Activated T-helper 17 cell treated with anti-CD3 and anti-CD28 coated beads, Interleukin-2, amount 50 U/mL, for 72 hours (primary cell): ENCODE measurements at places on chromosomes 5 and 9. TPM values are rescaled to one million over a fixed set of nuclear protein-coding genes. Genes with fewer than 3 reads are reported as not detected.

DNA sequence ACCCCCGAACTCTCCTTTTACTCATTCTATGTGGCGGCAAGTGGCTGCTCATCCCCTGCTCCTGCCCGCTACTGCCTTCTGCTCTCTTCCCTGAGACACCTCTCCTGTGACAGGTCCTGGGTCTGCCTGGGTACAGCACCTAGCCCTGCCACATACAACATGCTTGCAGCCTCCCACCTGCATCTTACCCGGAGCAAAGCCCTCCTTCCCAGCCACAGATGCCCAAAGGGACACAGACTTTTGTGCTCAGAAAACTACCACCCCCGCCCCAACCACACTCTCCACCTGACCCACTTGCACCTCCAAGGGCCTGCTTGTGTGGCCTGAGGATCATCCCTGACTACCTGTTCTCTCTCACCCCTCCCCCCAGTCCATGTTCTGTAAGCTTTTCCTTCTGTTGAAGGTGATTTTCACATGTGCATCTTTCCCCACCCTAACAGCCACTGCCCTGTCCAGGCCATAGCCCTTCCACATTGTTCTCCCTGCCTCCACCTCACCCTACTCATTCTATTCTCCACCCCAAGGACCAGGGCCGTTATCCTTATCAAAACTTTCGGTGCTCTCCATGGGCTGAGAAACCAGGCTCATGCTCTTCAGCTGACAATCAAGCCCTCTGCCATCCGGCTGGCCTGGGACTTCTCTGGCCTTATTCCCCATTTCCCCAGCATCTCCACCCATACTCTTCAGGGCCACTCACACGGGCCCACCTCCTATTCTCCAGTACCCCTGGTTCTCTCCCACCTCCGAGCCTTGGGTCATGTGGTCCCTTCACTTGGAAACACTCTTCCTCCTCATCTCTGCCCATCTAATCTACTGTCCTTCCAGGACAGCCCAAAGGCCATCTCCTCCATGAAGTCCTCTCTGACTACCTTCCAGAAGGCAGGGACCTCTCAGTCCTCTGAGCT lies 46.4 kb upstream of the ALDH1B1 start:
- ATAC-seq = no peak

- no peak for ATAC-seq
Measured at GRCh38 chr5:152118676-152119470, 194.2 kb upstream of the GLRA1 start.

DNA sequence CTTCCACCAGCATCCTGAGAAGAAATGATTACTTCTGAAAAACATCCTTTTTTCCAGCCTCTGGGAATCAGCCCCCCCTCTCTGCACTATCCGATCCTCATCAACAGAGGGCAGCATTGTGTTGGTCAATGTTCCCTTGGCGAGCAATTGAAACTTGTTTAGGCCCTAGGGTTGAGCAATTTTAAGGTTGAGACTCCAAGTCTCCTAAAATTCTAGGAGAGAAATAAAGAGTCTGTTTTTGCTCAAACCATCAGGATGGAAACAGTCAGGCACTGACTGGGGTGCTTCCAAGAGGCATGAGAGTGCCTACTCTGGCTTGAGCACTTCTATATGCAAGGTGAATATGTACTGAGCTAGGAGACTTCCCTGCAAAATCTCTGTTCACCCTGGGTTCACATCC lies 12.4 kb upstream of the CYFIP2 start:
- no peak for ATAC-seq

Gene PSAT1
- 62.2 TPM for total RNA-seq

Gene PLCXD3
- not detected for total RNA-seq

Gene WWC1
- 1.9 TPM for total RNA-seq

DNA sequence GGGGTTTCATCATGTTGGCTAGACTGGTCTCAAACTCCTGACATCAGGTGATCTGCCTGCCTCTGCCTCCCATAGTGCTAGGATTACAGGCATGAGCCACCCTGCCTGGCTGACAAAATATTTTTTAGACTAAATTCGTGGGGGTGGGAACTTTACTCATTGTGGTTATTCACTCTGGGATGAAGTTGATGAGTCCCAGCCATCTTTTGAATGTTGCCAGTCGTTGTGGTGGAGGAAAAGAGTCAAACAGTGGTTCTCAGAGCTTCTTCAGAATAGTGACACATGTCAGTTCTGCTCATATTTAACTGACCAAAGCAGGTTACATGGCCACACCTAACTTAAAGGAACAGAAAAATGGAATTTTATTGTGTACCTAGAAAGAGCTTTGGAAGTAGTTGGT lies 6.9 kb downstream of the SREK1 start:
- peak; percentile 96 for ATAC-seq

DNA sequence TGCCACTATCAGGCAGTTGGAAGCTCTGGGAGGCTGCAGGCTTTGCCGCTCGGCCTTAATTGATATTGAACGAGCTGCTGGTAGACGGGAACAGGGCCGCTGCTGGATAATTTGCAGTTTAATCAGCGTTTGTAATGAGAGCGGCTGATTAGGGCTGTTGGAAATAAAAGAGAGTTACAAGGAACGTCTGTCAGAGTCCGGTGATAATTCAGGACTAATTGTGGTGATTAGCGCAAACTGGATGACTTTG lies 68.2 kb upstream of the TBCA start:
- ATAC-seq = no peak
